Upper lobe of left lung (tissue), 6 donors: ENCODE measurements at places on chromosomes 7 and 10. TPM values are rescaled to one million over a fixed set of nuclear protein-coding genes. Genes with fewer than 3 reads are reported as not detected.

Gene JCAD
- total RNA-seq: 43.5 TPM

DNA sequence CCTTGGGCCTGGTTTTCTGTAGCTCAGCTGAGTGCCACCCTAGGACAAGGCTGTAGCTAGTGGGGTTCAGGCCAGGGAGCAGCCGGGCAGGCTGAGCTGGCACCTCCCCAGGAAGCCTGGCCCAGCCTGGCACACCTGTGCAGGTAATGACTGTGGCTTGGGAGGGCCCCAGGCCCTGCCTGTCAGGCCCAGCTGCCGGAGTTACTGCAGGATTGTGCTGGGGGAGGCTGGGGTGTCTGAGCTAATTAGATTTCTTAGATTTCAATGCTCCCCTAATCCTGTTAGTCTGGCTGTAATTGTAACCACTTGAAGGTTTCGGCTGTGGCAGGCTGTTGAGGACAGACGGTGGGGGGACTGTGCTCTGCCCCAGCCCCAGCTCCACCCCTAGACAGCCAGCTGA, 6.0 kb downstream of the ZMIZ1 start:
- H3K4me3 ChIP-seq: no peak overlapping the region
- H3K4me1 ChIP-seq: peaks cover 86% of the 10 kb centered on the region
- DNase-seq: no peak
- H3K27ac ChIP-seq: no peak overlapping the region
- H3K27me3 ChIP-seq: no peaks in the 10 kb centered on the region

- no peaks in the 10 kb centered on the region for H3K36me3 ChIP-seq
- H3K27ac ChIP-seq: no peak overlapping the region
- DNase-seq: no peak
- H3K4me3 ChIP-seq: no peak overlapping the region
- no peaks in the 10 kb centered on the region for H3K27me3 ChIP-seq
These were observed 270.4 kb downstream of the HGF start for GRCh38 chr7:81499262-81500116.

- DNase-seq: no peak
- no peak overlapping the region for H3K27ac ChIP-seq
- no peaks in the 10 kb centered on the region for H3K4me1 ChIP-seq
- H3K27me3 ChIP-seq: no peaks in the 10 kb centered on the region
- no peak overlapping the region for H3K4me3 ChIP-seq
These were observed 112.6 kb downstream of the RNF32 start for GRCh38 chr7:156753229-156753560.

- peak; percentile 89 for DNase-seq
- H3K27ac ChIP-seq: no peak overlapping the region
- no peaks in the 10 kb centered on the region for H3K27me3 ChIP-seq
- peaks cover 18% of the 10 kb centered on the region for H3K4me1 ChIP-seq
- peaks cover 70% of the 10 kb centered on the region for H3K36me3 ChIP-seq
- no peak overlapping the region for H3K4me3 ChIP-seq
These were observed 8.8 kb downstream of the FZD9 start for GRCh38 chr7:73442222-73442902.
